ENCODE measurements at places on chromosomes 6 and 20.
A peak's percentile ranks its signal among the peaks of the same experiment; 100 is the strongest.

DNA sequence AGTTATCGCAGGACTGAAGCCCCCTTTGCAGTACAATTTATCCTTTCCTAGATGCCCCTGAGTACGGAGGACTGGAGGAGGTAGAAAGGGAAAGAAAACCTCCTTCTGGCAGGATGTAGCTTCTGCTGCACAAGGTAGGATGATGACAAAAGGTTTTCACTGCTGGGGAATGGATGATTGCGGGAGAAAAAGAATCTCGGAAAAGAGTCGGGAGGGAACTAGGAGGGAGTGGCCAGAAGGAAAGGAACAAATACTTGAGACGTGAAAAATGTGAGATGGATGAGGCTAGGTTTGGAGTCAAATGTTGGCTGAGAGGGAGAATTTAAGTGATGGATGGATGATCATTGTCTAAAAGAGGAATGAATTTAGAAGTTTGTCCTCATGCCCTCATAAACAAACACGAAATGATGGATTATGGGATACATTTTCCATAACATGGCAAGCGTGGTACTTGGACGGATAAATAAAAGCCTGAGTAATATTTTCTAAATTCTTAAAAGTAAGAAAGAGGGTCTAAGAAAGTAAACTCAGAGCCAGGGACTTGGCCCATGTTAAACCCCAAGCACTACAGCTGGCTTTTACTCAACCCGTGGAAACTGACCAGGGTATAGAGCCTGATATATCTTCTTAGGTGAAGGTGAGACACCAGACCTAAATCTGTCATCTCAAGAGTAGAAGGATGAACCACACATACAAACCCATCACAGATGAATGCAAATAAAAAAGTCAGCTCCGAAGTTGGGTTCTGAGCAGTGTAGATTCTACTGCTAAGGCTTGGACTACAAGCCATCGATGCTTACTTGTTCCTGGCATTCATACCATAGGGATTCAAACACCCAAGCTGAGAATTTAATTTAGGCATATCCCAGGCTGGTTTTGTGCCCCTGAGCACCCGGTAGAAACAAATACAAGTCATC is 72.4 kb downstream of the HFE start:
- no peak for DNase-seq

DNA sequence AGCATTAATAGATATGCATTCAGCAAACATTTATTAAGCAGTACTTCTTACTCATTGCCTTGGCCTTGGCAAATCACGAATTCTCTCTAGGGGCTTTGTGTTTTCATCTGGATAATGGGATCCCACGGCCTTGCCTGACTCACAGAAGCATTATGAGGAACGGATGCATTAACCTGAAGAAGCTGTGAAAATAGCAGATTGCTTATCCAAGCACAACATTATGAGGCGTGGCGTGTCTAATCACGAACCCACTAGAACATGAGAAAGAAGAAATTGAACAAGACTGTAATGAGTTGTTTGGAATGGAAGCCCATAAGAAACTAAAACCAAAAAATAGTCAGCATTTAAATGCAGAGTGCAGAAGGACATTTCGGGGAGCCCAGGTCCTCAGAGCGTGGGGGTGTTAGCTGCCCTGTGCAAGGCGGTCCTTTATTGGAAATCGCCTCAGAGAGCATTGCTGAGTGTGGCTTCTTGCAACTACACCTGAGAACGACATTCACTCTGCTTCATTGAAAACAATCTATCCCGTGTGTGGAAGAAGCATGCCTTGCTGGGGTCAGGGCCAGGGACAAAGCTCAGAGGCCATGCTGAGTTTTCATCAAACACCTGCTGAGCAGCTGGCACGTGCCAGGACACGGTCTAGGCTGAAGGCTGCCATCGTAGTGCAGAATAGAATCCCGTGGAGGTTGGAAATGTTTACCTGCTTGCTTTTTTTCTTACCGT is 179.9 kb downstream of the ZDHHC14 start:
- no peak for DNase-seq

DNA sequence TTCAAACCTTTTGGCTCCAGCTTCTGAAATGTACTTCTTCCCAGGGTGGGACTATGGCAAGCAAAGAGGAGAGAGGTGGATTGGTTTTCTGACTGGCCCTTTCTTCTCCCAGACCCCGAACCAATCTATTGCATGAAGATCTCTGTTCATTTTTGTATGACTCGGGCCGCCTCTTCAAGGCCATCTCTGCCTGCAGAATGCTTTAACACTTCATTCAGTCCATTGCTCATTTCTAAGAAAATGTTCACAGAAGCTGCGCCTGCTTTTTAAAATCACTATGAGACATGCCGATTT is 1.6 kb downstream of the VGLL2 start:
- DNase-seq = no peak

DNA sequence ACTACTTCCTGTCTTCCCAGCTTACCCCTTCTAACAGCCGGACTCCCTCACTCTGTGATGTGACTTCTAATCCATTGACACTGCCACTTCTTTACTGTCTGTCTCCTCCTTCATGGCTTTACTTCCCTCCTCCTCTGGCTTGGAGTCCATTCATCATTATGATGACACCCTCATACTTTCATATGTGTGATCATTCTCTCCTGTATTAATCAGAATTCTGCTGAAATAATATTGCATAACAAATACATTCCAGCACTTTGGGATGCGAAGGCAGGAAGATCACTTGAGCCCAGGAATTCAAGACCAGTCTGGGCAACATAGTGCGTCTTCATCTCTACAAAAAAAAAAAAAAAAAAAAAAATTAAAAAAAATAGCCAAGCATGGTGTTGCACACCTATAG is 147.9 kb upstream of the BTBD3 start:
- no peak for DNase-seq

GRCh38 chr20:7272512-7272911 is 505.0 kb downstream of the BMP2 start:
- no peak for DNase-seq

GRCh38 chr6:125791151-125791819 is 525 bp downstream of the NCOA7 start:
- no peak for DNase-seq

GRCh38 chr6:118288355-118289124 is 259.6 kb upstream of the PLN start:
- no peak for DNase-seq

DNA sequence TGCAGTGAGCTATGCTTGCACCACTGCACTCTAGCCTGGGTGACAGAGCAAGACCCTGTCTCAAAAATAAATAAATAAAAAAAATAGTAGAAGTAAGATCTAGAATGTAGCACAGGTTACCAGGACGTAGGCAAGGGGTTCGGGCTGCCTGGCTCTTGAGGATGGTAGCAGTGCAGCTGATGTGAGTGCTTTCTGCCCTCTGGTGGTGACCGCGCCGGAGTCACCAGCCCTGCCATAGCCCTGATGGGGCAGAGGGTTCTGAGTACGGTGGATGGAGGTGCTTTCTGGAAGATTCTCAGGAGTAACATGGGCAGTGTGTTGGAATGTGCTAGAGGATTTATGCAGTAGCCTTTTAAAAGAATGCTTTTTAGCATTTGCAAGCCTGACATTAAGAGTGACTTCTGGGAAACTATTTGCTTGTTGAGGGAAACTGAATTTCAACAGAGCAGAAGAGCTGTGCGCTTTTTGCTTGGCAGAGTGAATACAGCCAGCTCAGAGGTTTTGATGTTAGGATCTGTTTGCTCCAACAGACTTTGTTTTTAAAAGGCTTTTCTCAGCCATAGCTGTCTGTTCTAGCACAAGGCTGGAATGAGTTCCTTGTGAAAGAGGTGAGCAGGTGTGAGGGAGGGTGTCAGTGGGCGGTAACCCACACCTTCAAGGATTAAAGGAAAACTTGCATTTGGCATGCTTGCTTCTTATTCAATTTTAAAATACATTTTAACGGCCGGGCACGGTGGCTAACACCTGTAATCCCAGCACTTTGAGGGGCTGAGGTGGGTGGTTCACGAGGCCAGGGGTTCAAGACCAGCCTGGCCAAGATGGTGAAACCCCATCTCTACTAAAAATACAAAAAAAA is 65.9 kb downstream of the PTPN1 start:
- peak; percentile 51 for DNase-seq

DNA sequence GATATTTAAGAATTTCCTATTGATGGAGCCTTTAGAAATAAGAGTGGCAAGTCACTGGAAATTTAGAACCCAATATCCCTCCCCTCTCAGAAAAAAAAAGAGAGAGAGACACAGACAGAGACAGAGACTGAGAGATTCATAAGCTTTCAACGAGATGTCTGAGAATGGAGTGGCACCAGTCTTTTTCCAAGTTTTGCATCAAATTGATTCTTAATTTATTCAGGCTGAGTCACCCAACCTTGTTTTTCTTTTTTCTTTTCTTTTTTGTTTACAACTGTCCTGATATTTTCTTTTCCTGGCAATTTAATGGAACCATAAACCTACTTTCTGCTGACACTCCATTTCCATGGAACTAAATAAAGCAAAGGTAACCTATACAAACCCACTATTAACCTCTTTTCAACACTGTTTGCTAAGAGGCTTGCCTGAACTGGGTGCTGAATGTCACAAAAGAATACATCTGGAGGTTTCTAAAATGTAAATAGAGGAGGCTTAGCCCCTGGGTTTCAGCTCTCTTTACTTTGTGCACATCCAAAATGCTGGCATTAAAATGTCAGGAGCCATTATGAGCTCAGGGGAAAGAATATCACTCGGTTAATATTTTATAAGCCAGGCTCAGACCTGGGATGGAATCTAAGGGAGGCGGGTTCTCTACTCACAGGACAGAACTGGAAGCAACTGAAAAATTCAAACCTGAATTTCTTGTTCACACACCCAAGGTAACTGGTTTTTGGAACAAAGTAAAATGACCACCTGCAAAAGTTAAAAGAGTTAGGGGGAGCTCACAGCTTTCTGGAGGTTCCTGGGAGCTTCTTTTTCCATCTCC is 100.8 kb downstream of the BFSP1 start:
- no peak for DNase-seq
